ENCODE measurements at places on chromosomes 13 and 19.

DNA sequence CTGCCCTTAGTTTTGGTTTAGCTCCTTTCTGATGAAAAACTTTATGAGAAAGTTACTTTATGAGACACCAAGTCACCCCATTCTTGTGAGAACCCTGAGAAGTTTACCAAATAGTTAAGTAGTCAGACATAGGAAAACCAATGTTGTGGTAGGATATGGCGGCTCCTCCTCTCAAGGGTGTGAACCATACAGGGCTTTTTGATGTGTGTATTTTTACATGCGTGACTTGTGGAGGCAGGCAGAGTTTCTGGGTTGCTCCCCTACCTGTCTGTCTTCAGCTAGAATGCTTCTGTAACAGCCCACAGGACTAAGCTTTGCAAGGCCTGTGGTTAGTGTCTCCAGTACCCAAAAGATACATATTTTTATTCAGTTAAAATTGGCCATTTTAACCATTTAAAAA, 18.3 kb downstream of the UBAC2 start:
- peak; percentile 46 for DNase-seq

DNA sequence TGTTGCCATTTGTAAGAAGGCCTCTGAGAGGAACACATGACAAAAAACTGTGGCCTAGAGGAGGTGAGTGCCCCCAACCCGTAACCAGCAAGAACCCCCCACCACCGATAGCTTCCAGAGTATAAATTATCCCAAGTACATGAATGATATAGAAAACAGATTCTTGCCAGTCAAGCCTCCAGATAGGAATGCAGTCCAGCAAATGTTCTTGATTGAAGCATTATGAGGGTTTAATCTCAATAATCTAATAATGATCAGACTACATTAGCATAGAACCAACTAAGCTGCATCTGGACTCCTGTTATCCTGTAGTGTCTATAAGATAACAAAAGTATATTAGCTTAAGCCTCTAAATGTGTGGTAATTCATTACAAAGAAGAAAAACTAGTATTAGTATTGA, 908.9 kb upstream of the ATXN8OS start:
- DNase-seq, result no peak

- DNase-seq, result no peak
These were observed 9.4 kb upstream of the GRAMD1A start for GRCh38 chr19:34990578-34991192.

DNA sequence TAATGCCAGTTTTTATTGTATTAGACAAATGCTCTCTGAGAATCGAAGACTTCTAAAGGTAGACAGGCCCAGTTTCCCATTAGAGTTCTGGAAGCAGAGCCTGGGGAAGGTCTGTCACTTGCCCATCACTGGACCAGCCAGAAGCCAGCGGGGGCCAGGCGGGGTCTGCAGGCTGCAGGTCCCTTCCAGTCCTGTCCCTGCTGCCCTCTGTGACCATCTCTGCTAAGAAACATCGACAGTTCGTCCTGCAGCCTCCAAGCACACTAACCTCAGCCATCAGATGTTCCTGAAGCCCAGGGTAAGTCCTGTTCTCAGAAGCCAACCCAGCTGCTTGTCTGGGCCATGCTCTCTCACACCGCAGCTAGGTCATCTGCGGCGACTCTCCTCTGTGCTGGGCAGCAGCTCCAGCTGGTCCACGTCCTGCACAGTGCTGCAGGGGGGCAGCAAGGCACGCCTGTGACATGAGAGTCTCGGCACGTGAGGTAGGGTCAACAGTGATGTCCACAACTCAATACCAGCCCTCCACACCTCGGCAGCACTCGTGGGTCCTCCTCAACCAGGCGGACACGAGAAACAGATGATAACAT, 2.9 kb upstream of the ADPRHL1 start:
- no peak for DNase-seq

DNA sequence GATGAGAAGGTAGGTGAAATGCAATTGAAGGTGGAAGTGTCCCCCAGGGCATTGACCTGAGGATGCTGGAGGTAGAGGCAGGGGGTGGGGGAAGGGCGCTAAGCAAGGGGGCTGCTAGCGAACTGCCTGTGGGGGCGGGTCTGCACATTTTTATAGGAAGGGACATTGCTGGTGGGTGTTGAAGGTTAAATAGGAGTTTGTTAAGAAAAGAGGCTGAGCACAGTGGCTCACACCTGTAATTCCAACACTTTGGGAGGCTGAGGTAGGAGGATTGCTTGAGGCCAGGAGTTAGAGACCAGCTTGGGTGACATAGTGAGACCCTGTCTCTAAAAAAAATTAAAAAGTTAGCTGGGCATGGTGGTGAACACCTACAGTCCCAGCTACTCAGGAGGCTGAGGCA, 5.5 kb upstream of the ACP4 start:
- no peak for DNase-seq
